ENCODE measurements at places on chromosomes 7 and 10. TPM values are rescaled to one million over a fixed set of nuclear protein-coding genes. Genes with fewer than 3 reads are reported as not detected.

The ASAH2 gene
- polyA plus RNA-seq = 64.5 TPM

The GARS1 gene
- 50.9 TPM for polyA plus RNA-seq

- H3K4me3 ChIP-seq = no peak overlapping the region
- H3K36me3 ChIP-seq = no peaks in the 10 kb centered on the region
- H3K4me1 ChIP-seq = no peaks in the 10 kb centered on the region
- DNase-seq = no peak
Observed at GRCh38 chr10:99858849-99859248, 76.4 kb downstream of the ABCC2 start.

DNA sequence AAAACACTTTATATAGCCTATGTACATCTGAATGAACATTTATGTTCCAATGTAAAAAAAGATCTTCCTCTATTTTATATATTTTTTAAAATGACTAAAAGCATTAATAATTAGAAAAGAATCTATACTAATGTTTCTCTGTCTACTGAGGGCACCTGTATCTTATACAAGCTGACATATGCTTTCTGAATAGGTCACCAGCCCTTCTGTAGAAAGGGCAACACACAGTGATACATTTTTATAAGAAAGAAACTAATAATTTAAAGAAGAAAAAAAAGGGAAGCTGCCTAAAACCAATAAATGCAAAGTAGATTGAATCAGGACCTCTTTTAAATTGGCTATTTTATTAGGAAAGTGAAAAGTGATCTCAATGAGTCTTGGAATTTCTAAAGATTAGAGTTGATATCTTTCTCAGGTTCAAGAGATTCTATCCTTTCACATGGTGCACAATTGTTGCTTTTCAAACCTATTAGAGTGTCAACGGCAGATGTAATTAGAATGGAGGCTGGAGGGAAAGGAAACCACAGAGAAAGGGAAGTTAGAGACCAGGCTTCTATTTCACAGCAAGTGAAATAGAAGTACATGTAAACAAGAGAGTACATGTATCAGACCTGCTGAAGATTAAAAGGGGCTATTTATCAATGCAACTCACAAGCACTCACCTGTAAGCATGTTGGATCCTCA lies 6.3 kb downstream of the MTPN start:
- H3K4me1 ChIP-seq = no peaks in the 10 kb centered on the region

Measured in large intestine (tissue), 12 donors.